ENCODE measurements at places on chromosomes 5 and 9. TPM values are rescaled to one million over a fixed set of nuclear protein-coding genes. Genes with fewer than 3 reads are reported as not detected.

BARHL1 gene
- total RNA-seq = not detected

- peak; percentile 16 for DNase-seq
Observed at GRCh38 chr9:37953775-37954437, 50.0 kb upstream of the SLC25A51 start.

- DNase-seq = no peak
Observed at GRCh38 chr9:1207686-1208085, 157.5 kb downstream of the DMRT2 start.

- DNase-seq = no peak
Observed at GRCh38 chr9:123336449-123336848, 19.5 kb upstream of the CRB2 start.

Measured in skin of body (tissue), 3 donors.